ENCODE measurements at places on chromosomes 2 and 18.

- peak; percentile 81 for DNase-seq
Observed at GRCh38 chr18:12645751-12646203, 12.1 kb downstream of the SPIRE1 start.

- no peak for DNase-seq
Observed at GRCh38 chr2:232960862-232961261, 52.2 kb downstream of the NGEF start.

- no peak for DNase-seq
Observed at GRCh38 chr18:8997634-8998033, 104.9 kb upstream of the NDUFV2 start.

DNA sequence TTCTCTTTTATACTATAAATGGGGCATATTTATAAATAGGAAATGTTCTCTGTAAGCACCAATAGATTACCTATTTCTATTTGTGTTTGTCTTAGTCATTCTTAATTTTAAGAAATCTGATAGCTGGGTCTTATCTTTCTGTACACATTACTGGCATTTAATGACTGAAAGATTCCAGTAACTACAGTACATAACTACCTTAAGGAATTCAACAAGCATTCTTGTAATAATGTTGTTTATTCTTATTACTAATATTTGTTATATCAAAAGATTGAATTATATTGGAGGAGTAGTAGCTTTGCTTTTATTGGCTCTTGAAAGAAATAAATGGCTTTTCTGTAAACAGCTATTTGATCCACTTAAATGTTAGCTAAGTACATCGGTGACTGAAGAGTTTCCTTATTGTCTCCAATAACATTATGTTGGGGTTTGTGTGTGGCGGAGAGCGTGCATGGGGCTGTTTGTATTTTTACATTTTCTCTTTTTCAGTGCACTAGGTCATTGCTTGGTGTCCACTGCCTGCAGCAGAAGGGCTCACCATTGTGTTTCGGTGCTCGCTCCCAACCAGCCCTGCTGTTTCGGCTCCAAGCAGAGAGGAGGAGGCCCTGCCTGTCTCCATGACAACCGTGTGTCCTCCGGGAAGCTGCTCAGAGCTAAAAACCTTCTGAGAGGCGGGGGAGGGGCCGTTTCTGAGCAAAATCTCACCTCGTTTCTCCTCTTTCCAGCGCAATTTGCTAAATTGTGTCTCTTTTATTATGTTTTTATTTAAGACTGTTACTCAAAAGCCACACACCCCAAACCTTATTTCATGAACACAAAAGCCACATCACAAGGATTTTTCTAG lies 112.5 kb upstream of the SLC38A11 start:
- peak; percentile 87 for DNase-seq

GRCh38 chr2:46077522-46078107 lies 219.6 kb upstream of the EPAS1 start:
- DNase-seq, result no peak

DNA sequence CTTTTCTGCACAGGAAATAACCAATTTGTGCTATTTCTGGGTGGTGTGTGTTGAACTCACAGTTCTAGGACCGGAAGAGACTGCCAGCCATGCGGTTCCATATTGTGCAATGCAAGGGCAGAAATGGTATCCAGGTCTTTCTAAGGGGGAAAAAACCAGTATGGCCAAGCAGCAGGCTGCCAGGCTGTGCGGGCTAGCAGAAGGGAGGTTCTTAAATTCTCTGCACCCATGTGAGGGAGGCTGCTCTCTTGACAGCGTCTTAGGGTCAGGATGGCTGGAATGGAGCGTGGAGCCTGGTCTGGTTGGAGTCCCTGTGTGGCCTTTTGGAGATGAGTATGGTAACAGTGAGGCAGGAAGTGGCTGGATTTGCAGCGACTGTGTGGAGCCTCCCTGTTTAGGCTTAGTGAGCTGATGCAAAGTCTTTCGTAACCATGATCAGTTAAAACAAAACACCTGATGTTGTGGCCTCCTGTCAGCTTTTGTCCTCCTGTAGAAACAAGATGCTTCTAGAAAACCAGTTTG lies 52.6 kb downstream of the NCK2 start:
- DNase-seq, result no peak

DNA sequence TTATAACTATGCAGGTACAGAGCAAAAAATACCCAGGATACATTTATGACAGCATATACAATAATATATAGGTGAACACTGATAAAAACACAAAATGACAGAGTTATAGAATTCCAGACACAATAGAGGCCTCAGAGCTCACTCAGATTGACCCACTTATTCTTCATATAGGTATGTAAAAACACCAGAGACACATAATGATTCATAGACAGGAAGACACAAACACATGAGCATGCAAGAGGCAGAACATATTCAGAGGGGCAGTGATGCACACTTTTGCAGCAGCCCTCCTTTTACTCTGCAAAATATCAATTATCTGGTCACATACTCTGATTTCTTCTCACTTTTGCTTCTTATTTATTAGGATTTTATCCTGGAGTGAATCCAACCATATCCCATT lies 633.3 kb upstream of the ACVR2A start:
- no peak for DNase-seq

GRCh38 chr2:9895669-9896590 lies 52.7 kb downstream of the TAF1B start:
- DNase-seq, result no peak

DNA sequence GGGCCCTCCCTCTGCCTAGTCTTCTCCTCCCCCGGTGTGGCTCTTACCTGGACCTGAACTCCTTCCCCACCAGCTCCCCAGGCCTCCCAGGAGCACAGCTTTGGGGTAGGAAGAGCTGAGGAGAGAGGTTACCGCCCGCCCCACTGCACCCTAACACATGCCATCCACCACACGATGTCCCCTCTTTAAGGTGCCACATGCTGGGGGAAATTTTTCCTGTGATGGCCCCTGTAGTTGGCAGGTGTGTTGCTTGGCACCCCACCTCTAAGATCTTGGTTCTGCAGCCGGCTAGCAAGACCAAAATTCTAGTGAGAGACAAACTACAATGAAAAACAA lies 6.9 kb upstream of the TEX261 start:
- DNase-seq, result no peak

DNA sequence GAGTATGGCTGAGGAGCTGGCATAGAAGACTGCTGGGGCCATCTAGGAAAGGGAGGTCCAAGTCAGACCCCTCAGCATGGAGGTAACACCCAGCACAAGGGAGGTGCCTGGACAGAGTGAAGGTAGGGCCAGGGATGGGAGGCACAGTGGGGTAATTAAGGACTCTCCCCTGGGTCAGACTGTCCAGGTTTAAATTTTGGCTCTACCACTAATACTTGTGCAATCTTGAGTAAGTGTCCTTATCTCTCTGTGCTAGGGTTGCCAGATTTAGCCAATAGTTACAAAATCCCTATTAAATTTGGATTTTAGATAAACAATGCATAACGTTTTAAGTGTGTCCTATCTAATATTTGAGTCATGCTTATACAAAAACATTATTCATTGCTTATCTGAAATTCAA lies 109.5 kb downstream of the LOXHD1 start:
- DNase-seq, result no peak

DNA sequence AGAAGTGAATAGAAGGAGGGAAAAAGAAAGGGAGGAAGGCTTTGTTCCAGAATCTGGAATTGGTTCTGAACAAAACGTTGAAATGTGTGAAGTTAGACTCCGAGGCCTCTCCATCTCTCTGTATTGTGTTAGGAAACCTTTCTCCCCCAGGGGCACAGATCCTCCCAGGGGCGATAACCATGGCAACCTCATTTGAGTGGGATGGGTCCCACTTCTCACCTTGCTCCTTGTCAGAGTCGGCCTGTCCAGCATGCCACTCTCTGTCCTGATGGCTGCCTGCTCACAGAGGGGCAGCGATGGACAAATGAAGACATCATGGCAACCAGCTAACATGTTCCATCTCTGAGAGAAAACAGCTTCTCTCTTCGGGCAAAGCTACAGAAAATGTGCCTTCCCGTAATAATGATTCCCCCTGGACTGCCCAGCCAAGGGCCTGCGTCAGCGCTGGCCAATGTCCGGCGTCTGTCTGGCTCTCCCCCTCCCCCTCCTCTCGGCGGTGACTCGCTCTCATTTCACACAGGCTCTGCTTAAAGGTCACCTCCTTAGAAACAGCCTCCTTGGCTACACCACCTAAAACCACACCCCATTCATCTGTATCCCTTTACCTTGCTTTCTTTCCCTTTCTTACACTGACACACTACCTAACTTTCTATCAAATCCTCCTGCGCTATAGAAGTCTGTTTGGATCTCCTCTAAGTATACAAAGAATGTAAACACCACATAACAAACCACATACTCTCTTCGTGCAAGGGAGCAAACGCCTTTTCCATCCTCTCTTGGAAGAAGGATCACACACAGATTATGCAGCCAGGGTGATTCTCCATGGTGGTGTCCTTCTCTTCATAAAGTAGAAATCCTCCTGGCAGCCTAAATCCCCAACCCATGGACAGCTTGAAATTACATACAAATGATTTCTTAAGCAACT lies 32.1 kb upstream of the TTC39C start:
- no peak for DNase-seq

Measured in NCI-H2029 (cell line).